Fibroblast of skin of right quadriceps (primary cell): ENCODE measurements at places on chromosomes 1 and 21.

DNA sequence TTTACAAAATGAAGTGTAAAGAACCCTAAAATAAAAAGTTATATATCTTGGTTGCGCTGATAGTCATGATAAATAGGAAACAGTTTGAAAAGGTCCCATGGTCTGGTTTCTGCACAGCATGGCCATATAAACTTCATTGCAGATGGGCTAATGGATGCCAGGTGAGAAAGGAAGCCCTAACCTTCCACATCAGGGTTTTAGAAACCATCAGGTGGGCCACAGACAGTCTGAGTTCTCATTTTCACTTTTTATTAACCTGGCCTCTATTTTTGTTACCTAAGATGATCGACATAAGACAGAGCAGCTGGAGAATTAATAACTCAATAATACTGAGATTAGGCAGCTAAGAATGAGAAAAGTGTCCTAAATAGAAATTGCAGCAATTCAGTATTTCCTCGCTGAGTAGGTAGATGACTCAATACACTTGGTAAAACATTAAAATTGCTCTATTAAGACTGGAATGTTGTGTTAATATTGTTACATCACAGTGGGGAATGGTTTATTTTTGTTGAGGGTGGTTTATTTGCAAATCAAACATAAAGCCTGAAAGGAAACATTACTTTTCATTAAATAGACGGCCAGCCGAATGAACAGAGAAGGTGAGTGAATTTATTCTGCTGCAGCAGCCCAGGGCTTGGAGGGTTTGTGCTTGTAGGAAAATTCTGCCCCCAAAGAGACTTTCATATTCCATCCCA, 21.1 kb downstream of the C1orf21 start:
- DNase-seq: peak; percentile 31

DNA sequence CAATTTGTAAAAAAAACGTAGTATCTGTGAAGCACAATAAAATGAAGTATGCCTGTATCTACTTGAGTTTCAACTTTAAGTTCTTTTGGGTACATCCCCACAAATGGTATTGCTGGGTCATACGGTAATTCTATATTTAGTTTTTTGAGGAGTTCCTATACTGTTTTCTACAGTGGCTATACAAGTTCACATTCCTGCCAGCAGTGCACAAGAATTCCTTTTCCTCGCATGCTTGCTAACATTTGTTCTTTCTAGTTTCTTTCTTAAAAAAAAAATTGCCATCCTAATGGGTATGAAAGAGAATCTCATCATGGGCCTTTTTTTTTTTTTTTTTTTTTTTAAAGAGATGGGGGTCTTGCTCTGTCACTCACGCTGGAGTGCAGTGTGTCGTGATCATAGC, 41.9 kb downstream of the UCK2 start:
- DNase-seq: peak; percentile 21

DNA sequence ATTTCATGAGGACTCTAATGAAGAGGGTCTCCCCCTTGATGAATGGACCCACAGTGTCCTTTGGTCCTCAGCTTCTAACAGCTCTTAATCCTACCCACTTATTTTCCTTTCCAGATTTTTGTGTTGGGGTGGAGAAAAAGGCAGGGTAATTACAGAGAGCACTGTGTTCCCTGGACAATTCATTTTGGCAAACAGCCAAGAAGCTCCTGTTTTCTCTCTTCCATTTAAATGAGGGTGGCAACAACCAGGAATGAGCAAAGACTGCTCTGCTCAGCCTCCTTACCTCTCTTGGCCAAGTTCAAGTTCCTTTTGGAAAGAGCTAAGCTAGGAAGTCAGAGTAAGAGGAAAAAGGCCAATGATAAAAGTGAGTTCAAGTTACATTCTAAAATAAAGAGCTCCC, 11.9 kb downstream of the XKR8 start:
- DNase-seq: peak; percentile 26

DNA sequence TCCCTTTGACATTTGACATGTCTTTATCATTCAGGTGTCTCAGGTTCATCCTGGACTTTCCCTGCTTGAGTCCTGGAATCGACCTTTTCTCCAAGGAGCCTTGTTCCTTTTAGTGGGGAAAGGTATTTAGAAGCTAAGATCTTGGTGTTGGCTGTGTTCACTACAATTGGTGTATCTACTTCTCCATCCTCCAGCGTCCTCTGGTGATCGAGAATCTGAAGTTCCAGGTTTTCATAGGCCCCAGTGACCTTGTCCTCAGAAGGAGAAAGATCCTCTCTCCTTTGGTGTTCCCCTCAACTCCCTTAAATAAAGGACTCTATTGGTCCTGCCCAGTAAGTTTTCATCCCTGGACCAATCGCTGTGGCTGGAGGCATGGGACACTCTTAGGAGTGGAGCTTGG, 22.1 kb downstream of the MROH7 start:
- no peak for DNase-seq

GRCh38 chr1:2919841-2920240, 101.4 kb upstream of the ACTRT2 start:
- no peak for DNase-seq

DNA sequence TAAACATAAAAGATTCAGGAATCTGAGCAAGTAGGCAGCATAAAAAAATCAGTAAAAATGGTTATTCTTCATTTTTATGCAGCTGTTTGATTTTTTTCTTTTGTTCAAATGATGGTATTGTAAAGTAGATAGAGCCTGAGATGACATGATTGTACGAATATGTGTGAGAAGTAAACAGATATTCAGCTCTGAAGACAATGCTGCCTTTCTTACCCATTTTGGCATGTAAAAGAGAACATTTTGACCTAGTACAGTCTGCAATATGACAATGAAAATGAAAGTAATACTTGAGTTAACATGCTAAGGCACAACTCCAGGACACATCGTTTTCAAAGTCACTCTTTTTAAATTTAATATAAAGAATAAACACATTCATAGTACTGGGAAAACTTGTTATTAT, 95.7 kb upstream of the NCAM2 start:
- no peak for DNase-seq

DNA sequence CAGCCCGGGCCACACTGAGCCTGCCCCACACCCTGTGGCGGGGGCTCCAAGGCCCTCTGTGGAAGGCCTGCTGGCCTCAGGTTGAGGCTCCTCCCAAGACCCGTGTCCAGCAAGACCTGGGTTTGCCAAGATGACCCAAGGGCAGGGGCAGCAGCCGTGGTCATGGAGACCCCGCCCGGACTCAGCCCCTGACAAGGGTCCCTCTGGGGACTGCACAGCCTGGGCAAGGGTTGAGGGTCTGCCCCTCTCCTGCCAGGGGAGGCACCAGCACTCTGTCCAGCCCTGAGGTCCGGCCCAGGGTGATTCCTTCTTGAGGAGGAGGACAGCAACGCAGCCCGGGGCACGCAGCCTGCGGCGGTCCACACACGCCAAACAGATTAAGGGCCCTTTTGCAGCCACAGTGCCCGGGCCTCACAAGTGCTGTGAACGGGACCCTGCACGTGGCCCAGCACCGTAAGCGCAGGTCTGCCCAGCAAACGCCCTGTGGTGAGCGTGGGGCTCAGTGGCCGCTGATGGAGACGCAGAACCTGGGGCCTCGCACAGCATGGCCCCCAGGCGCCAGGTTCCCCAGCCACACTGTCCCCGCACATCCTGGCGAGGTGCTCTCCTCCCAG, 3.4 kb downstream of the SPATC1L start:
- DNase-seq: no peak

- no peak for DNase-seq
Observed at GRCh38 chr1:211579440-211580302, 710 bp upstream of the SLC30A1 start.

DNA sequence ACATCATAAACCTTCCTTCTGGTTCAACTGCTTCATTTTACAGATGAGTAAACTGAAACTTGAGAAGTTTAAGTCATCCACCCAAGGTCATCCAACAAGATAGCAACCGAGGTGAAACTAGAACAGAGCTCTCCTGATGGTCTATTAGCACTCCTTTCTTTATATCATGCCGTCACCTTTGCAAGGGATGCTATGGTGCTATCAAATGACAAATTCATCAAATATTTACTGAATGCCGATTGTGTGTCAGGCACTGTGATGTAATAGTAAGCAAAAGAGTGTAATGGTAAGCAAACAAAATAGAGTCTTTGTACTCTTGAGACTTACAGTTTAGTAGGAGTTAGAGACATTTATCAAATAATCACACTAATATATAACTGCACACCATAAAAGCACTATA, 14.0 kb upstream of the SGIP1 start:
- no peak for DNase-seq

DNA sequence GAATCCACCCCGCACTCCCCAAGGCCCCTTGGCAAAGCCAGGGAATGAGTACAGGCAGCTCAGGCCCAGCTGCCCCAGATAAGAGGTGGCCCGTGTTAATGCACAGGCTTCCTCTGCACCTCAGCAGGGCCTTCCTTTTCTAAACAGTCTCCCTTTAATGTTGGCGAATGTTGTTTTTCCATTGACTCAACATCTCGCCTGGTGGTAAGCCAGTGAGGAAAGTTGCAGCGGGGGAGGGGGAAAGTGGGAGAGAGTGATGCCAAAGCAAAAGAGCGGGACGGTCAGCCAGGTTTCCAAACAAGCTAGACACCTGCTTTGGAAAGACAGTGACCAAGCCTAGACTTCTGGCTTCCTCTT, 10.3 kb upstream of the PROX1 start:
- DNase-seq: no peak

- DNase-seq: no peak
Observed at GRCh38 chr1:903305-903704, 20.4 kb upstream of the SAMD11 start.
